ENCODE measurements at places on chromosomes 3 and 15.
A peak's percentile ranks its signal among the peaks of the same experiment; 100 is the strongest.

DNA sequence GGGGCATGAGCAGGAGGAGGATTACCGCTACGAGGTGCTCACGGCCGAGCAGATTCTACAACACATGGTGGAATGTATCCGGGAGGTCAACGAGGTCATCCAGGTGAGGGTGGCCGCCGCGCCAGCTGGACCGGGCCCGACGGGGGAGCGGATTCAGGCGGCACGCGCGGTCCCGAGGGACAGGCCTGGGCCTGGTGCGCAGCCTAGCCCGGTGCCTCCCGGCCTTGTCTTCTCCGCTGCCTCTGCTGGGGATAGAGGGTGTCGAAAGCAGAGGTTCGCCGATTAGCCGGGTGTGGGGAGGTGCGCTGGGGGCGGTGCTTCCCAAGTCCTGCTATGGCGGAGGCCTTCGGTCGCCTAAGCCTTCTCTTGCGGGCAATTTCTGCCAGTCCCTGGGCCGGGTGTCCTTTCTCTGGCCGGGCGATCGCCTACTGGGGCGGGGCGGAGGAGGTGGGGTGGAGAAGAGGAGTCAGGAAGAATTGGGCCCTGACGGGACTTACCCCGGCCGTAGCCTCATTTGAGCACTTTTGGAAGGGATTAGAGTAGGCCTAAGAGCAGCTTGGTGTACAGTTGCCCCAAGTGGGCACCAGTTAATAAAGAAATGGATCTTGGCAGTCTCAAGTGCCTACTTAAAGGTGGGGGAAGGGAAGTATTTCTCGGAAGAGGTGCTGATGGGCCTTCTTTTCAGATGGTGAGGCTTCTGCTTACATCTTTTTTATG is 940 bp downstream of the ARIH1 start:
- DNase-seq, result peak; percentile 24

DNA sequence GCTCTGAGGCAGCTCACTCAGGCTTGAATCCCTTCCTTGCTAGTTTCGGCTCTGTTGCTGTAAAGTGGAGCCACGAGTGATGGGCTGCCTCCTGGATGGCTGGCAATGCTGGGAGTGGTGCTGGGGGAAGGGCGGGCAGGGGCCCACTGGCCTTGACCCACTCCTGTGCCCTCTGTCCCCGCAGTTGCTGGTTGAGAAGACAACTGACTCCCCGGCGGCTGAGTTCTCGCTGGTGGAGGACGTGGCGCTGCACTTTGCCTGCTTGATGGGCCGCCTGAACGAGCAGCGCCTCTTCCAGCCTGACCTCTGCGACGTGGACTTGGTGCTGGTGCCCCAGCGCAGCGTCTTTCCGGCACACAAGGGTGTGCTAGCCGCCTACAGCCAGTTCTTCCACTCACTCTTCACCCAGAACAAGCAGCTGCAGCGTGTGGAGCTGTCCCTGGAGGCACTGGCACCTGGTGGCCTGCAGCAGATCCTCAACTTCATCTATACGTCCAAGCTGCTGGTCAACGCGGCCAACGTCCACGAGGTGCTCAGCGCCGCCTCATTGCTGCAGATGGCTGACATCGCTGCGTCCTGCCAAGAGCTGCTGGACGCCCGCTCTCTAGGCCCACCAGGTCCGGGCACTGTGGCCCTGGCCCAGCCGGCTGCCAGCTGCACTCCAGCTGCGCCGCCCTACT is 4.7 kb downstream of the ZBTB47 start:
- DNase-seq, result no peak

GRCh38 chr3:52194485-52195290 is 3.3 kb upstream of the ALAS1 start:
- DNase-seq, result peak; percentile 67

- DNase-seq, result no peak
These were observed at the start of gene CNTN3 for GRCh38 chr3:74614107-74614967. Gene CNTN3 (minus strand): TSS chr3:74614659. CDS start chr3:74521112, 93,547 bp downstream.

GRCh38 chr3:137171834-137172603 is 214.2 kb downstream of the IL20RB start:
- DNase-seq, result no peak

GRCh38 chr3:36814776-36815175 is 50.4 kb upstream of the DCLK3 start:
- DNase-seq, result no peak

DNA sequence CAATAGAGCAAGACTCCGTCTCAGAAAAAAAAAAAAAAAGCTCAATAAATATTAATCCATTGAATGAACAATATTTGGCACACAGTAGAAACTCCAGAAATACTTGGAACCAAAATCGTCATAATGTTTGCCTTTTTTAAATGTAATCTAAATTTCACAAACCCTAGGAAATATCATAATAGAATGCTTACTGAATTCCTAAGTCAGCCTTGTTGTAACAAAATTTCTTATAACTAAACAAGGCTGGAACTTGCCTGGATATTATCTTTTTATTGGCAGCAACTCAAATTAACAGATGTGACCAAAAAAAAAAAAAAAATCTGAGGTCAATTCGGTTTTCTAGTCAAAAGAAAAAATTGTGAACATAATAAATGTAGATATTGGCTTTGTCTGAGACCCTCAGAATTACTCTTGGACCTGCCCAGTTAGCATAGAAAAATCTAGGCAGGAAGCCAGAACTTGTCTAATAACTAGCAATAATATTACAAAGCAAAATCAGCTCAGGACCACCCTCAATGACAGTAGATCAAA is 33.3 kb downstream of the GABPB1 start:
- DNase-seq, result no peak

GRCh38 chr15:54481819-54482218 is 503.6 kb downstream of the UNC13C start:
- DNase-seq, result no peak

DNA sequence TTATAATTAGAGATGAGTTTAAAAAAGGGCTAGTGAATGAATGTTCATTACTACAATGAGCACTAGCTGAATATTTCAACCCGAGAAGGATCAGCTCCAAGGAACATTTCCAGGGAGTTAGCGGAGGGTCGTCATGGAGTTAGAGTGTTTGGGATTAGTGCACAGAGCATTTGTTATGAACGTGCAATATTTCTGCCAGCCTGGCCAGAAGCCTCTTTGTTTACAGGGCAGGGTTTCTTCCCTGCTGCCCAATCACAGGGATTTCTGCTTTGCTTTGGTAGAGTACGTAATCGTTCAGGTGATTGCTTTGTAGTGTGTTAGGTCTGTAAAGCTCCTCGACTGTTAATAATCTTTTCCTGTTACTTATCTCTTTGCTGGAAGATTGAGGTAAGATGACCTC is 5.9 kb downstream of the CGNL1 start:
- DNase-seq, result no peak
